ENCODE measurements at places on chromosomes 3 and 15.
A peak's percentile ranks its signal among the peaks of the same experiment; 100 is the strongest.

- DNase-seq: no peak
Measured at GRCh38 chr3:105944276-105944675, 75.5 kb upstream of the CBLB start.

- DNase-seq: peak; percentile 69
Measured at GRCh38 chr15:69973102-69973714, 124.5 kb downstream of the TLE3 start.

GRCh38 chr3:101938262-101938847, 89.0 kb downstream of the NFKBIZ start:
- DNase-seq: no peak

- no peak for DNase-seq
Measured at GRCh38 chr3:27726240-27726639, 4.1 kb upstream of the EOMES start.

DNA sequence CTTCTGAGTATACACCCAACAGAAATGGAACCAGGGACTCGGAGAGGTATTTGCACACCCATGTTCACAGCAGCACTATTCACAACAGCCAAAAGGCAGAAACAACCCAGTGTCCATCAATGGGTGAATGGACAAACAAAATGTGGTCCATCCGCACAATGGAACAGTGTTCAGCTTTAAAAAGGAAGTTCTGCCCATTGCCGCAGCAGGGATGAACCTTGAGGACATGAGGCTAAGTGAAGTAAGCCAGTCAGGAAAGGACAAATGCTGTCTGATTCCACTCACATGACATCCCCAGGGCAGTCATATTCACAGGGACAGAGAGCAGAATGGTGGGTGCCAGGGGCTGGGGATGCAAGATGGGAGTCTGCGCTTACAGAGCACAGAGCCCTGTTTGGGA, 7.5 kb downstream of the IQSEC1 start:
- no peak for DNase-seq

All from activated CD8-positive, alpha-beta memory T cell treated with anti-CD3 and anti-CD28 coated beads, Interleukin-2, amount 10 ng/mL, durations not matched to agents 7 days and 5 days (primary cell).